ENCODE measurements at places on chromosomes 6 and 20.

DNA sequence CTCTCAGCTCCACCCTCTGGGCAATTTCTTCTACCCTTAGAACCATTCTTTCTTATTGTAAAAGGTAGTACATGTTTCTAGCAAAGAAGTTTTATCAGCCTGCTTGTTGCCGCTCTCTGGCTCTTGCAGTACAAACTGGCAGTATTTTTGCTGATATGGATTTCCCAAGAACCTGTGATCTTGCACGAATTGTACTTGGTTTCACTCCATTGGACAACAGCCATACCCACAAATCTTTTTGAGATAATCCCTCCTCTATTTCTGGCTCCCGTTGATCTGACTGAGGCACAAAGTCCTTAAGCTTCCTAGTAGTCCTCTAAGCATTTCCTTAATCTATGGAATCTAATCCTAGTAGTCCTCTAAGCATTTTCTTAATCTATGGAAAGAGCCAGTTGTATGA, 487.0 kb upstream of the PTCHD4 start:
- no peak for DNase-seq

DNA sequence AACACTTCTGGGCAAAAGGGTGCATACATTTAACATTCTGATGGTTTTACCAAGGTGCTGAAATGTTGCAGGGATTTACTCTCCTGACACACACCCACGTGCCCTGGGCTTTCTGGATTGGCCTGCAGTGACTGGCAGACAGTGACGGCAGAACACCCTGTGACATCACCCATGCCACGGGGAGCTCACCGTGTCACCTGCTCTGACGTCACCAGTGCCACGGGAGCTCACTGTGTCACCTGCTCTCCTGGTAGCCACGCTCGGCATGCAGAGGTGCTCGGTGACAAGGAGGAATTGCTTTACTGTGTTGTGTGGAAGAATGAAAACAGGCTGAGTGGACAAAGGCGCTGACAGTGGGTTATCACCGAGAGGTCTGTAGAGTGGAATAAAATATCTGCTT, 99.3 kb downstream of the RAMACL start:
- DNase-seq = no peak

DNA sequence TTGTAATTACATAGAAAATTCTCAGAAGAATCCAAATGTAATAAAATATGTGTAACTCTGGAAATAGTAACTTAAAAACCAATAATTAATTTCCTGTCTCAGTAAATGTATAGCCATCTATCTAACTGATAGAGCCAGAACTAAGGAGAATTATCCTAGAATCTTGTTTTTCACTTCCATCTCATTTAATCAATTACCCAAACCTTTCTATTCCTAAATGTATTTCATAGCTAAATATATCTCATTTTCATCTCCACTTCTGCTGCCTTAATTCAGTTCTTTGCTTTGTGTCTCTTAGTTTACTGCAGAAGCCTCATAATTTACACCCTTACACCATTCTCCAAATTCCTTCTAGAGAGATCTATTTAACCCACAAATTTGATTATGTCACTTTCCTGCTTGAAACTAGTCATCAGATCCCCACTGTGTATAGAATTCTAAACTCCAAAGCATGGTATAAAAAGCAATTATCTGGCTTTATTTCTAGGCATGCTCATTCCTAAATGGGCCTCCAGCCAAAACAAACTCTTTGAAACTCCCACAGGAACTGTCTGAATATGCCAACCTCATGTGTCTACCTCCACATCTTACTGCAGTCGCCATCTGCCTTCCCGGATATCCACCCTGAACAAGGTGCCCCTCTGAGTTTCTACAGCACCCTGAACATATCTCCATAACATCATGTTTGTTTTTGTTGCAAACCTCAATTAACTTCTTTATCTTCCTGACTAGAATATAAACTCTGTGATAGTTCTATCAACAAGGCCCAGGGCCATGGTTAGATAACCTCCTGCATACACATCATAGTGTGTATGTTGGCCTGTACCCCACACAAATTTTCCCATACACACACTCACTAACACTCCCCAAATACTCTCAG, 70.5 kb upstream of the ADTRP start:
- DNase-seq = no peak

DNA sequence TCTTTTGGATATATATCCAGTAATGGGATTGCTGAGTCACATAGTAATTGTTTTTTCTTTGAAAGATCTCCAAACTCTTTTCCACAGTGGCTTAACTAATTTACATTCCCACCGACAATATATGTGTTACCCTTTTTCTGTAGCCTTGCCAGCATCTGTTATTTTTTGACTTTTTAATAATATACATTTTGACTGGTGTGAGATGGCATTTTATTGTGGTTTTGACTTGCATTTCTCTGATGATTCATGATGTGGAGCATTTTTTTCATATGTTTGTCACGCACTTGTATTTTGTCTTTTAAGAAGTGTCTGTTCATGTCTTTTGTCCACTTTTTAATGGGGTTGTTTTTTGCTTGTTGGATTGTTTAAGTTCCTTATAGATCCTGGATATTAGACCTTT, 58.9 kb upstream of the OPRM1 start:
- no peak for DNase-seq

- no peak for DNase-seq
Observed at GRCh38 chr20:51487076-51487475, 55.4 kb downstream of the NFATC2 start.

DNA sequence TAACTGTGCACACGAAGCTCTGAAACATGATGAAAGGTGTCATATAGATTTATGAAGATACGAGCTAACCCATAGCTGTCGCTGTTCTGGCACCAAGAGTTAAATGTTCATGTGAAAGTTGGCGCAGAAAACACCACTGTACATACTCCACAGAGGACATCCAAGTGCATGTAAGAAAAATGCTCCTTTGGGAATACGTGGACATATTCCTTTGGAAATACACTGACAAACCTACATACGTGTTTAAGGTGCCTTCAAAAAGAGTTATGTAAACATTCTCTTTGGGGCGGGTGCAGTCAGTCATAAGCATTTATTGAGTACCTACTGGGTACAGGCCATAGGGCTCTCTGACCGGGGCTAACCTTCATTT, 723 bp upstream of the ARID1B start:
- DNase-seq = no peak

DNA sequence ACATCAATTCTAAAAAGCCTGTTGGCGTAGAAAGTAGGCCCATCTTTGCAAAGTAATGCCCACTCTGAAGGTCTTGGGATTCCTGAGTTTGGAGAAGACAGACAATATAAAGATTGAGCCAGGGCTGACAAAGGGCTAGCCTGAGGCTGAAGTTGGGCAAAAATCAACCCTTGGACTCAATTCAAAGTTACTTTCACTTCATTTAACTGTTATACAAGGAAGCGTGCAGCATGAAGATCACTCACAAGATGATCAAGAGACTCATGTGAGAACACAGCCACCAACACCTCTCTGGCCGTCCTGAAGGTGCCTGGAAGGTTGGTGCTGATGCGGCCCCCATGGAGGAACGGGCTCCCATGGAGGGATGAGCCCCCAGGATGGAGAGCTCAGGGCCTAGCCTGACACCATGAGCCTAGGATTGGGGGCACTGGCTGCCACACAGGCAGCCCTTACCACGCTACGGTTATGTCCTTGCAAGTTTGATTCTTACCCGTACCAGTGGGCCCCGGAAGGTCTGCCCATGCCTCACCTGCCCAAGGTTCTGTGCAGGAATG, 26.6 kb downstream of the FOXC1 start:
- DNase-seq = no peak

DNA sequence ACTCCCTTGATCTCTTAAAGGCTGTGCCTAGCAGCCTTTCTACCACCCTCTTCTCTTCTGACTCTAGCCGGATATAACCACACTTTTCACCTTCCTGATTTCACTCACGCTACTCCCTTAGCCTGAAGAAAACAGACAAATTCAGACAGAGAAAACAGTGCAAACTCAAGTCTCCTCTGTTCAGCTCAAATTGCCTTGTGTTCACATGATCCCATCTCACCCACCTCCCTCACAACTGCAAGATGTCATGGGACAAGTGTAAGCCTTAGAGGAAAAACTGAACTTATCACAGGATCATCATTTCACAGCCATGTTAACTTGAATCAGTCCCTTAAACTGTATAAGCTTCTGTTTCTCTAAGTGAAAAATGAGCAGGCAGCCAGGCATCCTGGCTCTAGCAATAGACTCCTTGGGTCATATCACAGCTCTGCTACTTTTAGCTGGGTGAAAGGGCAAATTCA, 66.5 kb upstream of the TENT5A start:
- DNase-seq = no peak

DNA sequence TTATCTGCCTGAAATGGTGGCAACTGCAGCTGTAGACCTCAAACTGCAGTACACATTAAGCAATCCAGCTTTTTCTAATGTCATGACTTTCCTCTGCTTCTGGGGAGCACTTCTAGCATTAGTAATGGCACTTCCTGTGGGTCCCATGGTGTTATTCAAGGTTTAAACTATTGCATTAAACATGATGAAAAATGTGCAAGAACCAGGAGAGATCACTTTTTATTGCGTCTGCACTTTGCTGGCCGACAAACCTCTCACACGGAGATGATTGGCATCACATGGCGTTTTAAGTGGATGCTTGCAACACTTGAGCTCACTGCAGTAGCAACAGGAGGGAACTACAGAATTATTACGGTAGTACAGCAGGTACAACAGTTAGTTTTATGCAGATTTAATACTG, 148.4 kb downstream of the HIVEP2 start:
- no peak for DNase-seq

- no peak for DNase-seq
Observed at GRCh38 chr6:44781912-44782597, 394.5 kb downstream of the CDC5L start.

DNA sequence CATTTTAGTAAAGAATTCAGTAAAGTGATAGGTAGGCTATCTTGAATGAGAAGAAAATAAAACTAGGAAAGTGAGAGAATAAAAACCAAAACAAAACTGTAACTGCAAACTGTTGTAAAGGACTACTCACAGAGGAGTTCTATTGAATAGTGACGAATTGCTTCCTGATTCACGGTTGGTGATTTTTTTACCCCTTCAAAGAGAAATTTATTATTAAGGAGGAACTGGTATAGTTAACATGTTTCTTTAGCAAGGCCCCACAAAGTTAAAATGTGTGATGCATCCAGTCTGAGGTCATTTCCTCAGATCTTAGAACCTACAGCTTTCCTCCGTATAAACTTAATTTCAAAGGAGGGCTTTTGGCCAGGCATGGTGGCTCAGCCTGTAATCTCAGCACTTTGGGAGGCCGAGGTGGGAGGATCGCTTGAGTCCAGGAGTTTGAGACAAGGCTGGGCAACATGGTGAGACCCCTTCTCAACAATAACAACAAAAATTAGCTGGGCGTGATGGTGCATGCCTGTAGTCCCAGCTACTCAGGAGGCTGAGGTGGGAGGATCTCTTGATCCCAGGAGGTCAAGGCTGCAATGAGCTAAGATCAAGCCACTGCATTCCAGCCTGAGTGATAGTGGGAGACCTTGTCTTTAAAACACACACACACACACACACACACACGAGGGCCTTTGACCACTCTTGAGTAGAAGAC, 8.3 kb downstream of the PRDM1 start:
- DNase-seq = no peak

GRCh38 chr6:143205131-143205535, 144.4 kb downstream of the AIG1 start:
- no peak for DNase-seq

- DNase-seq = no peak
Observed at GRCh38 chr20:32208499-32209154, 947 bp downstream of the POFUT1 start.

GRCh38 chr20:47489448-47489872, 12.2 kb upstream of the NCOA3 start:
- DNase-seq = no peak

GRCh38 chr6:121055572-121056163, 278.6 kb downstream of the TBC1D32 start:
- peak; percentile 64 for DNase-seq

GRCh38 chr6:120622127-120622631, 712.1 kb downstream of the TBC1D32 start:
- no peak for DNase-seq

GRCh38 chr6:68637071-68637470, 2.0 kb downstream of the ADGRB3 start:
- no peak for DNase-seq

- DNase-seq = no peak
Observed at GRCh38 chr20:58135441-58136148, 92.9 kb downstream of the ANKRD60 start.

DNA sequence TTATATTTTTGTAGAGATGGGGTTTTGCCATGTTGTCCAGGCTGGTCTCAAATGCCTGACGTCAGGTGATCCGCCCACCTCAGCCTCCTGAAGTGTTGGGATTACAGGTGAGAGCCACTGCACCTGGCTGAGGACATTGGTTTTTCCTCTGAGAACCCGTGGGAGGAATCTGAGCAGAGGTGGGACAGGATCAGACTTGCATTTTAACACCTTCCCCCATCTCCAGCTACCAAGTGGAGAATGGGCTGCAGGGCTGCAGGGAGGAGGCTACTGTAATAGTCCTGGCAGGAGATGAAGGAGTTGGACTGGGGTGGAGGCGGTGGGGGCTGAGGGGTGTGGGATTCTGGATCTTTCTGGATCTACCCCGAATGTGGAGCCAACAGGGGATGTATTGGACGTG, 24.5 kb downstream of the FAM110A start:
- DNase-seq = no peak

DNA sequence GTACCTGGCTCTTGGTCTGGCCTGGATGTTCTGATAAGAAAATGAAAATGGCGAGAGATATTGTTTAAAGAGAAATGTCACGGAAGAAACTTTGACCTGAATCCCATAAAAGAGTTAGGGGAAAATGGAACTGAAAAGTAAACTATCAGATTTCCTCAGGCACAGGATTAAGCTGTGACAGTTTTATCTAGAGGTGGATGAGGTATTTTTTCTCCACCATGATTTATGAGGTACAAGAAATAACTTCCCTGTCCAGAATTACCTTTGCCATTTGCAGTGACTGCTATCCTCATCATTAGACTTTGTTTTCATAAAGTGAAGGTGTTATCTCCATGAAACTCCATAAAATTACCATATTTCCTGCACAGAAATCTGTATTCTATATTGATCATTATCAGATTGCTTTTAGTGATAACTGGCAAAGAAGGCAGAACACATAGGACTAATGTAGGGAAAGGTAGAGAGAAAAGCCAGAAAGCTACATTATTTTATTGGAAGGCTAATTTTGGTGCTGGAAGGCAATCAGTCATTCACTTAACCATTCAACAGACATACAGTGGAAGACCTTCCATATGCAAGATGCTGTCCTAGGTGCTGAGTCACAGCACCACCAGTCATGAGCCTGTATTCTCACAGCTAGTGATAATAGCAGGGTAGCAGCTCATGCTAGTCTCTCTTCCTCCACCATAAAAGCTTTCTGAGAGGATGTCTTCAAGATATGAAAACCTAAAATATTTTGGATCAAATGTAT, 427.3 kb upstream of the CITED2 start:
- peak; percentile 55 for DNase-seq

- DNase-seq = no peak
Observed at GRCh38 chr6:101608703-101609102, 215.2 kb downstream of the GRIK2 start.

GRCh38 chr6:37714836-37715420, 17.2 kb upstream of the MDGA1 start:
- DNase-seq = no peak

- no peak for DNase-seq
Observed at GRCh38 chr6:39999006-39999867, 65.0 kb upstream of the MOCS1 start.
